ENCODE measurements at places on chromosomes 16 and 17.

DNA sequence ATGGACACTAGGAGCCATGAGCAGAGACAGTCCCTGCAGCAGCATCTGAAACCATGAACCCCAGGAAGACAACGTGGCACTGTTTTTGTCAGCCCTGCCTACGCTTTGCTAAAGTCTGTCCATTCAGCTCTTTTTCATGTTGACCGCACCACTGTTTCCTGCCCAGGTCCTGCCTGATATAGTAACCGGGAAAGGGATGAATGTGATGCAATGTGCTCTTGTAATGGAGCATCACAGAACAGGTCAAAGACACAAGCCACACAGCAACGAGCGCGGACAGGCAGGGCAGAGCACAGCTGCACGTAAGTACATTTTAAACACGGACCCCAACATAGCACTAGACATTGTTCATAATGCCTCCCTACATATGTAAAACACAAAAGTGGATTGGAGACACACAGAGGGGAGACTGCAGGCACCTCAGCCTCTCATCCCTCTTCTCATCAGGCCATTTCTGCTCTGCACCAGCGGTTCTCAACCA, 16.9 kb upstream of the TNFRSF13B start:
- DNase-seq: no peak

DNA sequence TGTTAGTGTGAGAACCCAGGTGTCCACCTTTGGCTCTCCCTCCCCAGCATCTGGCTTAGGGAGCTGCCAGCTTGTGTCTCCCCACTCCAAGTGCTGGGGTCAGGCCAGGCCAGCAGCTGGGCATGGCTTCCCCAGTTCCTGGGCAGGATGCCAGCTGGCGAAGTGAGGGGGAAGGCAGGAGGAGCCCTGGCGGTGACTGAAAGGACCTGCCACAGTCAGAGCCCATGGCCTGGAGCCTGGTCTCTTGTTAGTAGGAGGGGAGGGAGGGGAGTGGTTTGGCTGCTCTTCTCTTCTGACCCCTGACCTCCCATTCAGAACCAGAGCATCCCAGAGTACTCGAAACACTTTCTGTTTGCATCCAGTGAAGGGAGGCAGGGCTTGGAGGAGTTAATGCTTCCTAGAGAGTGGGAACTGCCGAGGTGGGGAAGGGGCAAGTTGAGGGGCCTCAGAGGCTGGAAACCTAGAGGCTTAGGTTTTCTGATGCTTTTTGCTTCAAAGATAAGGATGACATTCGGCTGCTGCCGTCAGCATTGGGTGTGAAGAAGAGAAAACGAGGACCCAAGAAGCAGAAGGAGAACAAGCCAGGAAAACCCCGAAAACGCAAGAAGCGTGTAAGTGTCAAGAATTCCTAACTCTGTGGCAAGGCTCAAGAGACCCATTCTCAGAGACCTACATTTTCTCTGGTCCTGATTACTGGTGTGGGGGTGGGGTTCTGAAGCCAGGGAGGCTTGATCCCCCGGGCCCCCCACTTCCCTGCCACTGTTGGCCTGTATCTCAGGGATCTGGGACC, 772 bp downstream of the CHD3 start:
- peak; percentile 73 for DNase-seq

- DNase-seq: no peak
Observed at GRCh38 chr17:71760062-71760720, 360.6 kb upstream of the SOX9 start.

GRCh38 chr16:1561266-1561665, 27.8 kb downstream of the TMEM204 start:
- no peak for DNase-seq

- no peak for DNase-seq
Observed at GRCh38 chr17:3697103-3697476, 1.1 kb upstream of the P2RX5 start.

DNA sequence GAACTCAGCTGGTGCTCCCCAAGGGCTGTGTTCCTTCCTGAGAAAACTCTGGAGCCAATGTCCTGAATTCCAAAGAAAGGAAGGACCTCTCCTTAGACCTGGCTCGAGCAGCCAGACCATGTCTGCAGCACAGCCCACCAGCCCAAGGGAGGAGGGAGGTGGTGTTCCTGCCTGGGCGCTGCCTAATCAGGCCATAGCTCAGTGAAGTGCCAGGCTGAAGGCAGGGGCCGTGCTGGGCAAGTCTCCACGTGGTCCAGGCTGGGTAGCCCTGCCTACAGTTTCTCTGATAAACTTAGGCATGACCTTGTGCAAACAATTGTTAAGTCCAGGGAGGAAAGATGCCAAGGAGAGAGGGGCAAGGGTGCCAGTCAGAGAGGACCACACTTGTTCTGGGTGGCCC, 76.8 kb downstream of the MPRIP start:
- no peak for DNase-seq

GRCh38 chr16:67529582-67530012, 968 bp downstream of the RIPOR1 start:
- DNase-seq: no peak

- DNase-seq: no peak
Observed at GRCh38 chr16:50717091-50717490, 23.7 kb downstream of the NOD2 start.

GRCh38 chr16:11896486-11897176, 19.1 kb downstream of the GSPT1 start:
- no peak for DNase-seq

- no peak for DNase-seq
Observed at GRCh38 chr16:75621170-75621477, 2.0 kb downstream of the ADAT1 start.

DNA sequence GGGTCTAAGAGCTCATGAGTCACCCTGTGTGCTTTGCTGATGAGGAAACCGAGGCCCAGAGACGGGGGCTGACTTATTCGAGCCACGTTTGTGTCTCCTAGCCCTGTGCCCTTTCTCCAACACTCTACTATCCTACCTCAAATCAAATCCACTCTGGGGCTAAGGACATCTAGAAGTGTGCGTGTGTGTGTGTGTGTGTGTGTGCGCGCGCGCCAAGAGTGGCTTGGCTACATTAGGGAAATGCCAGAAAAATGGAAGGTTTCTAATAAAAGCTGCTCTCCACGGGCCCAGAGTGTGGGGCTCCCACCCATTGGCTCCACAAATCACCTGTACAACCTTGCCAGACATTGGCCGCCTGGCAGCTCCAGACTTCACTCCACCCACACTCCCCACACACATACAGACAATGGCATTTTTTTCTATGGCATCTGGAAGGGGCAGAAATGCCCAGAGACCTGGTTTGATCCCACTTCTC, 30.3 kb upstream of the PHOSPHO1 start:
- no peak for DNase-seq

DNA sequence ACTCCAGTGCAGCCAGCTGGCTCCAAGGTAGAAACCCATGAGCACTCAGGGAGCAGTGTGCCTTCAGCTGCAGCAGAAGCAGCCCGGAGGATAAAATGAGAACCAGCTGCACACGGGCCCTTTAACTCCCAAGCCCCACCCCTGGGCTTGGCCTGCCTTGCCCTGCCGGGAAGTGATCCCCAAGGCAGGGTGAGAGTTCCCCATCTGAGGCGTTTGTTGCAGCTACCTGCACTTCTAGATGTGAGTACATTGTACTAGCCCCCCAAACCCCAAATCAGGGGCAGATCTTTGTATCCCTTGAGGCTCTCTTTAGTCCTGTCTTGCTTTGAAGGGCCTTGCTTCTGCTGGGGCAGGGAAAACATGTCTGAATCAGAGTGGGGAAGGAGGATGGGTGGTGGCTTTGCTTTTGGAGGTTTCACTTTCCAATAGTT, at the start of gene MVP:
MVP (plus strand) TSS at position 192 of the 431 bp plus-strand sequence. CDS start 10,088 bp downstream, outside the sequence.
- no peak for DNase-seq

- DNase-seq: no peak
Observed at GRCh38 chr17:4127555-4127954, 15.3 kb downstream of the ZZEF1 start.

- no peak for DNase-seq
Observed at GRCh38 chr17:73091770-73092522, 542 bp downstream of the SLC39A11 start.

- no peak for DNase-seq
Observed at GRCh38 chr17:76369379-76369778, 15.0 kb upstream of the SPHK1 start.

GRCh38 chr16:88739139-88739976, 33.1 kb downstream of the CTU2 start:
- no peak for DNase-seq

- DNase-seq: no peak
Observed at GRCh38 chr17:57502811-57503241, 242.3 kb downstream of the CCDC182 start.

GRCh38 chr17:6165806-6166205, 95.6 kb downstream of the WSCD1 start:
- no peak for DNase-seq

GRCh38 chr17:45261577-45262515, at the start of gene SPATA32:
Gene SPATA32, minus strand, starts transcription at chr17:45262094. Its CDS starts 78 bp downstream, at chr17:45262016.
- DNase-seq: no peak

DNA sequence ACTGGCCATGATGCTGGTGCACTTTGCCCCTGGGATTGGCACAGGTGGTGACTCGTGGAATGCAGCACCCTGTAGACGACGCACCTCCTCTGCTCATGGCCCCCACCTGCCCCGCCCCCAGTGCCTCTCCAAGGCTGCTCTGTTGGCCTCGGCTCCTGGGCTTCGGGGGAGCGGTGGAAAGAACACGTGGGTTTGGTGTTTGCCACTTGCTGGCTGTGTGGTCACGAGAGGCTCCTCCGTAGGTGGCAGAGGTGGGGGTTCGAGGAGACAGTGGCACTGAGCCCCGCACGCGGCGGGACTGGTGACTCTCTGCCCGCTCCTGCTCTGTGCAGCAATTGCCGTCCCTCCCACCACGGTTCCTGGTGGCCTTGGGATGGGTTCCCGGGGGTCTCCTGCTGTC, 82.8 kb upstream of the ZNF750 start:
- DNase-seq: no peak

- DNase-seq: no peak
Observed at GRCh38 chr17:4476017-4476416, 22.7 kb upstream of the SPNS2 start.

- no peak for DNase-seq
Observed at GRCh38 chr17:80071116-80071841, 30.1 kb upstream of the GAA start.

GRCh38 chr16:76976101-76976500, 214.9 kb upstream of the MON1B start:
- DNase-seq: no peak

DNA sequence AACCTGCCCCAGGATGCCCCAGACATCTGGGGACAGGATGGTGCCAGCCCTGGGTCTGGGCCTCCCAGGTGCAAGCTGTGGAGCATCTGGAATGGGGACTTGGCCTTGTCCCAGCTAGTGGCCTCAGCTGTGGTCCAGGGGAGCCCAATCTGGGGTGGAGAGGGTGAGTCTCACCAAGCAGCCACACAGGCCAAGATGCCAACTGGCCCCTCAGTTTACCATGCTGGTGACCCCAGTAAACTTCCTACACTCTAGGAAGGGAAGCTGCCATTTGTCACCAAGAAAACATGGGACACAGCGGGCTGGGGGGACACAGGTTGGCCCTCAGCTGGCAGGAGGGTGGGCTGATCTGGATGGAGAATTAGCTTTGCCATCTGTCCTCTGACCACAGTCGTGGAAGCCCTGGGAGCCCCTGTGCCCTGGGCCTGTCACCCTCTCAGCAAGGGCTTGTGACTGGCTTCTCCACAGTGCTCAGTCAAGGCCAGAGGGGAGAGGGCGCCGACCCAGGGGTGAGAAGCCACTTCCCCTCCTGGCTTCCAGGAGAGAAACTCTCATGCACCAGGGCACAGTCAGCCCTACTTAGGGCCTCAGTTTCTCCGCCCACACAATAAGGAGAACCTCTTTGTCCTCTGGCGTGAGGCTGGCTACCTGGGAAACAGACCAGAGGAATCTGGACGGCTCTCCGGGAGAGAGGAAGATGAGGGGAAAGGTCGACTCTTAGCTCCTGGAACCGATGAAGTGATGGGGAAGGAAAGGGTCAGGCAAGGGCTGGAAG, 126.4 kb upstream of the SMURF2 start:
- no peak for DNase-seq

DNA sequence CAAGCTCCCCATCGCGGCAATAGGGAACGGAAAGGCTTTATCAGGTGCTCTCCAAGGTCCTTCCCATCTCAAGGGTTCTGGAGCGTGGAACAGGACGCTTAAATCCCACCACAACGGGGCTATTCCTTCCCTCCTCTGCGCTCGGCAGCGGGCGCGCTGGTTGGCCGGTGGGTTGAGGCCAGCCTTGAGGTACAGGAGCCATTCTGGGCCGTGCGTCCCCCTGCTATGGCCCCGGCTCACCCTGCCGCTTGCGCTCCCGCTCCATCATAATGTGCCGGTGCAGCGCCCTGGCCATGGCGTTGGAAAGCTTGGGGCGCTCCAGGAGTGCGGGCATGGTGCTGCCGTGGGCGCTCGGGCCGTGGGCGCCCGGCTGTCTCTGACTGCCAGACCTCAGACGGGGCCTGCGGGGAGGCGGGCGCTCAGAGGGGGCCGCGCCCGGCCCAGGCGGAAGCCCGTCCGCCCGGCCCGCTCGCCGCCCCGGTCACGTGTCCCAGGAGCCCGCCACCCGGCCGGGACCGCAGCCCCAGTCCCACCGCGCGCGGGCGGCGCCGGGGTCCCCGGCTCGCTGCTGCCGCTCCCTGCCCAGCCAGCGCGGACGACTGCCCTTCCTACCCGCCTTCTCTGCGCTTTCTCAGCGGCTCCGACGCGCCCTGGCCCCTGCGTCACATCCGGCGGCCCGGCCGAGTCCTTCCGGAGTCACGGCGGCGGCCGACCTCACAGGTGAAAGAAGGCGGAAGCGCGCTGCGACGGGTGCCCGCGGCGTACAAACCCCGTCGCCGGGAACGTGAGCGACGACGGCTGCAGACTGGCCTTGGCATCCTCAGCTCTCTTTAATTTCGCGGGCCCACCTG, at the start of gene GPS2:
GPS2 (minus strand) TSS at position 642 of the 851 bp plus-strand sequence; CDS start at position 334, 308 bp downstream.
- DNase-seq: peak; percentile 27

DNA sequence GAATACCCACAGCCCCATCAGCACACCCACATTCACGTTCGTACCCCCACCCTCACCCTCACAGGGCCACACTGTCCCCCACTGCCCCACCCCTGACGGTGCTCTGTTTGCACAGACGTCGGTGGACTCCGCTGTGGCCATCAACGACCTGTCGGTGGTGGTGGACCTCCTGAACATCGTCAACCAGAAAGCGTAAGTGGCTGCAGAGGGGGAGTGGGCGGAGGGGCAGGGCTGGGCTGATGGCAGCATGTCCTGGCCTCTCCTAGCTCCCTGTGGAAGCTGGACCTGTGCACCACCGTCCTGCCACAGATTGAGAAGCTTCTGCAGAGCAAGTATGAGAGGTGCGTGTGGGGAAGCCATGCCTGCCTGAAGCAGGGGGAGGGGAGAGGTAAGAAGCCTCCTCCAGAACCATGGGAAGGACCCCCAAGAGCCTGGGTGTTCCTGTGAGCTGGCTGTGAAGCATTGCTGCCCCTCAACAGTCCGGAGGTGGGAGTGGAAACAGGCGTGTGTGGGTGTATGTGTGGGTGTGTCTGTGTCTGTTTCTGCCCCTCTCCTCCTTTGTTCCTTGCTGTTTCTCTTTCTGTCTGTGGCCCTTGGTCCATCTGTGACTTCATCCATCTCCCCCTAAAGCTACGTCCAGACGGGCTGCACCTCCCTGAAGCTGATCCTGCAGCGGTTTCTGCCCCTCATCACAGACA, 20.3 kb downstream of the KATNB1 start:
- DNase-seq: no peak

DNA sequence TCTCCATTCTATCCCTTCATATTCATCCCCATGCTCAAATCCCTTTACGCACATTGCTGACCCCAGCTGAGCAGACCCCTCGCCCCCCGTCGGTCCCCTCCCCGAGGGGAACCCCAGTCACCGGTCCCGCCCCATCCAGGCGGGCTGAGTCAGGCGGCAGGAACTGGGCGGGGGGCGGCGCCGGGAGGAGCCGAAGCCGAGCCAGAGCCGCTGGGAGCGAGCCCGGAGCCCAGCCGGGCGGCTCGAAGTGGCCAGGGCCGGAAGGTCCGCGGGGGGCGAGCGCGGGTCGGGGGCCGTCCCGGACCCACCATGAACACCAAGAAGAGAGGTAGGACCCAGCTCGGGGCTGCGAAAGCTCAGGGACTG, 8.6 kb downstream of the RIPOR1 start:
- DNase-seq: no peak

All from NCI-H2081 treated with DMSO at 0.1 percent for 48 hours (cell line).